ENCODE measurements at places on chromosomes 5 and 9.

- no peak for DNase-seq
Observed at GRCh38 chr5:96288845-96289185, 144.2 kb downstream of the PCSK1 start.

DNA sequence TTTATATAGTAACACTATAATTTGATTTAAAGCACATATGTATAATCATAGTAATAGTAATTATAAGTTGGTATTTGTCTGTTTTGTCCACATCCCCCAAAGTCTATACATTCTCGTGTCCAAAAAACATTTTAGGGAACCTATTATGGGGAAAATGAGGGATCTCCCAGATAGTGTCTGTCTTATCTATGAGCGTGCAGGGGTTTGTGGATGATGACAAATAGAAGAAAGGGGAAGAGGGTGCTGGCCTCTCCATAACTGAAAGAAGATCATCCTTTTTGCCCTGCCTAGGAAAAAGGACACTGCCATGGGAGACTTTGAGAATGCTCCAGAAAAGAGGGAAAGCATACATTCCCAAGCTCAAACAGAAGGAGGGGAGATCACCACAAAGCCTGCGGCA, 45.3 kb downstream of the C5orf22 start:
- no peak for DNase-seq

GRCh38 chr9:114000063-114000454, 78.0 kb downstream of the AMBP start:
- no peak for DNase-seq

GRCh38 chr5:153504726-153505125, 14.3 kb downstream of the GRIA1 start:
- no peak for DNase-seq

DNA sequence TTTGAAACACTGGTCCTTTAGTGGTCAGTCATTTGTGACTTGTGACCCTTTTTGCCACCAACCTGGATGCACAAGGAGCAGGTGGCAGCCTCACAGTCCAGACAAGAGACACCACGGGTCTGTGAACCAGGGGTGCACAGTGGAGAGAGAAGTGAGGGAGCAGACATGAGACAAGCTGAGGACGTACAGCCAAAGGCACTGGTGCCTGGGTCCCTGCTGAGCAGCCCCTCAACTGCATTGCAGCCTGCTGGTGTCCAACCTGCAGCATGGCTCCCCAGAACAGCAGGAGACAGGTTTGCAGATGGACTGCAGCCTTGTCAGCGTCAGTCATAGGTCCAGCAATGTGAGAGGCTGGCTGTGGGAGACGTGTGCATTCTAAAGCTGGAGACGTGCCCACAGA, 124.2 kb upstream of the FSTL4 start:
- DNase-seq: no peak

DNA sequence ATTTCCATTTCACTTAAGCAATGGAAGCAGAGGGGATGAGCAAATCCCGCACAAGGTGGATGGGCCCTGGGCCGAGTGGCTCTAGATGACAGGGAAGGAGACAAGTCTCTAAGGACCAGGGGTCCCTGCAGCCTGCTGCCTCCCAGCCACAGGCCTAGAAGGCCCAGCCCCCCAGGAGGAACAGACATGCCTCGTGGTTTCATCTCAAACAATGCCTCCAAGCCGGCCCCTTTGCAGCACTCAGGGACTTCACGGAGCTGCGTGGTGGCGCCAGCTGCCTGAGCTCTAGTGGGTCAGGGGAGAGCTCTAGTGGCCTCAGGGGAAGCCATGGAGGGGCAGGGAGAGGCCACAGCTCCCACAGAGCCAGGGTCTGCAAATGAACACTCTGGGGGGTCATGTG, 48.8 kb downstream of the HABP4 start:
- DNase-seq: no peak

- no peak for DNase-seq
Observed at GRCh38 chr9:1005043-1005667, 28.7 kb downstream of the DMRT3 start.

DNA sequence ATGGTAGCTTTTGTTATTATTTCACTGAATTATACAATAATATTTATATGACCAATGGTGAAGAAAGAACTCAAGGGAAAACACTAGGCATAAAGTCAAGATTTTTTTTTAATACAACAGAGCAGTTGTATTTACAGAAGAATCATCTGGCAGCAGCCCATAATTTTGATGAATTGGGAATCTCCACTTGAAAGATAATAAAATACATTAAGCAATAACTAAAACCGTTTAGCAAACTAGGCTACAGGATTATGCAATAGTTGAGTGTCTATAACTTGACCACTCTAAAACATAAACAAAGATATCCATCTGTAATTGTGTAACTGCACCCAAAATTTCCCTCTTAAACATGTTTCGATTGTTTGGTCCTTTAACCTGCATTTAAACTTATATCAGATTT, 80.8 kb downstream of the SNCAIP start:
- DNase-seq: no peak

DNA sequence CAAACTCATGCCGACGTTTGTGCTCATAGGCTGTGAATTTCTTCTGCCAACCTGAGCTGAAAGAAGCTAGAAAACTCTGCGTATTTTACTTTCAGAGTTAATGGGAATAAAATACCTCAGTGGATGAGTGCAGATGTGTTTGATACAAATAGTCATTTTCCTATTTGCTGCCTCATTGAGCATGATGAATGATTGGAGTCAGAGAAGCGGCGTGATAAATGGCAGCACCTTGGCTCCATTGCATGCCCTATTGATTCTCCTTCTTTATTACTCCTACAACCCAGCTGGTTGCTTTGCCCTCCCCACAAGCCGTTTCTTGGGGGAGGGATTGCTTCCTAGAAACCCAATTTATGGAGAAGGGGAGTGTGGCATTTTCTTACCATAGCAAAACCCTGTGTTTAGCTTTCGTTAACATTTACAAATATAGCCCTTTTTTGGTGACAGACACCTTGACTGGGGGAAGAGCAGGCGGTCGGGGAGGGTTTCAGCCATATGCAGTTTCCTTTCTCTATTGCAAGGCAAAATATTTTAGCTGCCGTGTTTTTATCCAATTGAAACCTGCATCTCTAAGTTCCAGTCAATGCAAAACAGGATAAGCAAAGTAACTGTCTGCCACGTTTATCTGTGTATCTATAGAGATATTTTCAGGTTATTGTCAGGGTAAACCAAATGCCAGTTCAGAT, 93.1 kb upstream of the TBCA start:
- DNase-seq: no peak

- no peak for DNase-seq
Observed at GRCh38 chr9:98413084-98413483, 157.6 kb upstream of the TBC1D2 start.

- DNase-seq: peak; percentile 67
Observed at GRCh38 chr9:93091453-93092081, 4.5 kb upstream of the CARD19 start.

DNA sequence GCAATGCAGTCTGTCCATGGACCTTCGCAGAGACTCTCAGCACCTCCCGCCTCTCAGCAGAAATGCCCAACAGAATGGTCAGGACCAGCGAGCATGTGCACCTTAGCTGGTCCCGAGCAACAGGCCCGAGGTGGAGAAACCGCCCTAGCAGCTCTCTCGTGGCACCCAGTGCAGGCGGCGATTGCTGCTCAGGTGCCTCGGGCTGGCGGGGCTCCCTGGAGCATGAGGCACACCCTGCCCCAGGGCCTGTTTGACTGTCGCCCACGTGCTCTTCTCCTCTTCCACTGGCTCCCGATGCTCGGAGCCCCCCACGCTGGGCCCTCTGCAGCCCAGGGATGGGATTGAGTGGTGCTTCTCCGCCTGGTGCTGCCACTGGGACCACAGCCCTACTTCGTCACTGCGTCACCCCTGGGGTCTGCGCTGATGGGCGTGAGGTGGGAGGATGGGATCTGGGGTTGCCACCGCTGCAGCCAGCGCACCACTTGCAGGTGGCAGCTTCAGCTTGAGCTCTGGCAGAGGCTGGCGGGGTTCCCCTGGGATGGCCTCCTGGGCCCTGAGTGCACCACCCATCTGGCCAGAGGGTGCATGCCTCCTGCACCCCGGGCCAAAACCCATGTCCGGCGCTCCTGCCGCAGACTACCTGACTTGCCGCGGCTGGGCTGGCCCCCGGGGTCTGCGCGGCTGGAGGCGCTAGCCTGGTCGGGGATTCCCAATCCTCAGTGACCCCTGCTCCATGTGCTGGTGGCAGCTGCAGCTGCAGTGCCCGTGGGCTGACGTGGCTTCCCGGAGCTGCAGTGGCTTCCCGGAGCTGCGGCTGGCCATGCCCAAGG, 244.2 kb downstream of the FOXD4L6 start:
- DNase-seq: no peak

- no peak for DNase-seq
Observed at GRCh38 chr9:101372327-101373118, 12.3 kb downstream of the BAAT start.

GRCh38 chr5:60590172-60590571, 109.8 kb downstream of the DEPDC1B start:
- no peak for DNase-seq

DNA sequence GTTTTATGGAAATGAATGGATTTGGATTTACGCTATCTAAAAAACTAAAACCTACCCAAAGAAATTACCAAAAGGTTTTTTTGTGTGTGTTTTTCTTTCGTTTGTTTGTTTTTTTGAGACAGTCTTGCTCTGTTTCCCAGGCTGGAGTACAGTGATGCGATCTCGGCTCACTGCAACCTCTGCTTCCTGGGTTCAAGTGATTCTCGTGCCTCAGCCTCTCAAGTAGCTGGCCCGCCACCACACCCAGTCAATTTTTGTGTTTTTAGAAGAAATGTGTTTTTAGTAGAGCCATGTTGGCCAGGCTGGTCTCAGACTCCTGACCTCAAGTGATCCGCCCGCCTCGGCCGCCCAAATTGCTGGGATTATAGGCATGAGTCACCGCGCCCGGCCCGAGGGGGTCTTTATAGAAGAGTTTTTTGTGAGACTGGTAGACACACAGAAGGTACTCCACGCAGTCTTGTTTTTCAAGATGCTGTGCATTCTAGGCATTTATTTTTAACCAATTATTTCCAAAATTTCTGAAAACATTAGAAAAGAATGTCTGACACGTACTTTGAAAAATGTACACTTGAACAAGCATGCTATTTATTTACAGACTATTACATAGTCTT, 75.7 kb downstream of the NR6A1 start:
- no peak for DNase-seq

GRCh38 chr5:116885825-116886224, 311.2 kb upstream of the SEMA6A start:
- no peak for DNase-seq

- DNase-seq: no peak
Observed at GRCh38 chr5:14181299-14181968, 38.3 kb downstream of the TRIO start.

- no peak for DNase-seq
Observed at GRCh38 chr9:37574241-37574721, 1.9 kb downstream of the FBXO10 start.

DNA sequence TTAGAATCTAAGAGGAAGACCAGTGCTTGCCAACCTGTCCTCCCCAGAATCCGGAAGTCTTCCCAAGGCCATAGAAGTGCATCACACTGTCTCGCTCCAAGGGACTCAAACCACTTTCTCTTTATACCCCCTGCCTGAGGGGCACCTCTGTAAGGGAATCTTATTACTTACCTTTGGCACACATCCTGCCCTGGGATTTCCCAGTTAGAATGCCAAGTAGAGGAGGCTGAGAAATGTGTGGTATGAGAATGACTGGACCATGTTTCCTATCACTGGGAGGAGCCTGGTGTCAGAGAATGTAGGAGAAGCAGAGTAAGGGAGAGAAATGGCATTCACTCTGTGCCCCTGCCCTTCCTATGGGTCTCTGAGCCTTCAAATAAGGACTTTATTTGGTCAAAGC, 85.8 kb downstream of the AOPEP start:
- DNase-seq: peak; percentile 5

GRCh38 chr9:138051586-138052321, 174.2 kb downstream of the CACNA1B start:
- no peak for DNase-seq

- DNase-seq: no peak
Observed at GRCh38 chr5:139670369-139671095, 22.4 kb downstream of the CXXC5 start.

GRCh38 chr9:13165956-13166355, 113.5 kb downstream of the MPDZ start:
- no peak for DNase-seq

DNA sequence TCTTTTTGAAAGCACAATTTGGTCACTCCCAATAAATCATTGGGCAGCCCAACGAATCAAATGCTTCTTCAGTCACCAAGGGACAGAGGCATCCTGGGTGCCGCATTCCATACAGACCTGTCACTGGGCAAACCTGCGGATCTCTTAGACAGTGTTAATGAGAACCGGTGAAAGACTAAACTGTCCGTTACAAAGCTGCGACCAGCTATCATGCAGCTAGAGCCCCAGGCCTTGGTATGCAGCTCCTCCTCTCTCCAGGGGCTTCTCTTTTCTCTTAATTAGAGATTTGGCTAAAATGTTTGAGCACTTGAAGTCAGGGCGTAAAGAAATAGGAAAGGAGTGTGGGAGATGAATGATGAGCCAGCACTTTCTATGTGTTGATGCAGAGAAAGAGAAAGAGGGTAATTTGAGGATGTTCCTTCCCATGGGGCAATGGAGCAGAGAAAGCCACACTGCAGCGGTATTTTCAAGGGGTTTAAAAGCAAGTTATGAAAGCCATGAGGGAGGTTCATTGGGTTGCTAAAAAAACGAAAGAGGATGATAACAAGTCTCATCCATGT, 175.3 kb downstream of the RFK start:
- no peak for DNase-seq

DNA sequence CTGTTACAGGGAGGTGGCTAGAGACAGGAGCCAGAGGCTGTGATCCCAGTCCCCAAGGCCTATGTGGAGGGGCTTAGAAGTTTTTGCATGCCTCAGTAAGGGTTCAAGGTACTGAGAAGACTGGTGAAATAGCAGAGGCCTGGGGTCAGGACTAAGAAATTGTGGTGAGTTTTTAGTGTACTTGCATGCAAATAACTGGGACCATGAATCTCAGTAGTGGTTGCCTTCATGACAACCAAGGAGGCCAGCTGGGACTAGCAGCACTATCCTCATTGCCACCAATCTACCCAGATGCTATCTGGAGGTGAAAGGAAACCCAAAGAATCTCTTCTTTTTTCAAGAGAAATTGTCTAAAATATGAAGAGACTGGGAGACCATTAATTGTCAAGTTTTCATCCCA, 395.1 kb downstream of the CETN3 start:
- DNase-seq: no peak

DNA sequence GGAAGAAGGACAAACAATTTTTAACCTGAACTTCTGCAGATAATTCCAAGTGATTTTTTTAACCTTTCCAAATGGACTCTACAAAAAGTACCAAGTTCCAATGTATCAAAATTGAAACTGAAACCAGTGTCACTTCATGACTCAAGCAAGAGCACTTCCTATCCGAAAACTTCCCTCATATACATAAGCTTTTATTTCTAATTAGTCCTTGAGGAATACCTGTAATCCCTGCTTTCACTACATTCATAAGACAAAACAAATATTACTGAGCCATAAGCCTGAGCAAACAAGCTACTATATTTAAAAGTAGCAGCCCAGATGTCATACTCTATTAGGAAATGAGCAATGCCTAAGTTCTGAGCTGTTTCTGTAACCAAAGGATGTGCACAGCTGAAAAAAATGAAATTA, 224.4 kb downstream of the EBF1 start:
- DNase-seq: no peak

Measured in activated naive CD4-positive, alpha-beta T cell treated with anti-CD3 and anti-CD28 coated beads, Interleukin-2, amount 50 U/mL, for 72 hours (primary cell).